Stimulated activated CD4-positive, alpha-beta T cell treated with anti-CD3 and anti-CD28 coated beads, Interleukin-12 subunit alpha, Interleukin-12 subunit beta, amount 100 ng/mL, for 24 hours (primary cell): ENCODE measurements at places on chromosomes 12 and 14.

GRCh38 chr14:50528000-50528399, 4.4 kb downstream of the MAP4K5 start:
- DNase-seq, result no peak

DNA sequence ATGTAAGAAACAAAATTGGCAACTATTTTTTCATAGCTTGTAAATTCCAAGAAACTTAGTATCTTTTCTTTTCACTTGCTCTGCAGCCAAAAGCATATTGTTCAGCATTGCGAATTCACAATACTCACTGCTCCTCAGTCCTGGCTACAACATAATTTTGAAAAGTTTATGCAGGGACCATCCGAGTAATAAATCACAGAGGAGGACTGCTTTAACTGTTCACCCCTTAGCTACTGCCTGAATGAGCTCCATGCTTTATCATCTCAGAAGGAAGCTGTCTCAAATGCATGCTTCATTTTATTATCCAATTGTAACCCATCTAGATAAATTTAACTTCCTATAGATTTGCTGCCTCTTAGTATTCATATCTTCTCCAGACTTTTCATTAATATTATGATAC, 827.8 kb downstream of the DIO2 start:
- DNase-seq, result no peak

GRCh38 chr14:34715127-34715863, 902 bp upstream of the CFL2 start:
- DNase-seq, result no peak

DNA sequence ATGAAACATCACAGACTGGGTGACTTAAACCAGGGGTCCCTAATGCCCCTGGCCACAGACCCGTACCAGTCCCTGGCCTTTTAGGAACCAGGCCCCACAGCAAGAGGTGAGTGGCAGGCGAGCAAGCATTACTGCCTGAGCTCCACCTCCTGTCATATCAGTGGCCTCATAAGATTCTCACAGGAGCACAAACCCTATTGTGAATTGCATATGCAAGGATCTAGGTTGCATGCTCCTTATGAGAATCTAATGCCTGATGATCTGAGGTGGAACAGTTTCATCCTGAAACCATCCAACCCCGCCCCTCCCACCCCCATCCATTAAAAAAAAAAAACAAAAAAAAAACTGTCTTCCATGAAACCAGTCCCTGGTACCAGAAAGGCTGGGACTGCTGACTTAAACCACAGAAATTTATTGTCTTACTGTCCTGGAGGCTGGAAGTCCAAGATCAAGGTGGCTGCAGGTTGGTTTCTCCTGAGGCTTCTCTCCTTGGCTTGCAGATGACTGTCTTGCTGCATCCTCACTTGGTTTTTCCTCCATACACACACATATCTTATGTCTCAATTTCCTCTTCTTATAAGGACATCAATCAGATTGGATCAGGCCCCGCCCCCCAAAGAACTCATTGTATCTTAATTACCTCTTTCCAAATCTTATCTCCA, 235.9 kb downstream of the CHST11 start:
- DNase-seq, result no peak
